ENCODE measurements at places on chromosomes 12 and 14. TPM values are rescaled to one million over a fixed set of nuclear protein-coding genes. Genes with fewer than 3 reads are reported as not detected.

GRCh38 chr14:70514168-70515069 is 20.4 kb downstream of the ADAM20 start:
- no peak for DNase-seq

DNA sequence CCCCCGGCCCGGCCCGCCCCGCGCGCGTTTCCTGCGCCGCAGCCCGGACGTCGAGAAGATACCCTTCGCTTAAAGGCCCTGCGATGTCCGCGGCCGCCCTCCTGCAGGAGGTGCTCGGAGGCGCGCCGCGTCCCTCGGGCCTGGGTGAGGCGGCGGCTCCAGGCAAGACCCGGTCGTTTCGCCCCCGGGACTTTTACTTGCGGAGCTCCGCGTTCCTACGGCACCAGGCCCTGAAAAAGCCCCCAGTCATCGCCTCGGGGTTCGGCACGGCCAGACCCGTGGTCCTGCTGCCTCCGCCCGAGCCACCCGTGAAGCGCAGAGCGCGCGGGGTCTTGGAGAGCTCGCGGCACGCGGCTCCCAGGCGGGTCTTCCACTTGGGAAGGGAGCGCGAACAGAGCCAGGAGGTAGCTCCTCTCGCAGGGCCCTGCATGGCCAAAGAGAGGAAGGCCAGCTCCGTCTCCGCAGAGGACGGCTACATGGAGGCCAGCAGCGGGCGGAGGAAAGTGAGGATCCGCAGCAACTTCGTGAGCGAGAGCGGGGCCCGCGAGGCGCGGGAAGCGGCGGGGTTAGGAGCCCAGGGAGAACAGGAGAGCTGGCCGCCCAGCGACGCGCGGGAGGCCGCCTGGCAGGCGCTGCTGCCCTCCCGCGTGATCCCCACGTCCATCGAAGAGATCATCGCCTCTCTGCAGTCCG is 26.9 kb downstream of the TTC6 start:
- DNase-seq, result peak; percentile 55

DNA sequence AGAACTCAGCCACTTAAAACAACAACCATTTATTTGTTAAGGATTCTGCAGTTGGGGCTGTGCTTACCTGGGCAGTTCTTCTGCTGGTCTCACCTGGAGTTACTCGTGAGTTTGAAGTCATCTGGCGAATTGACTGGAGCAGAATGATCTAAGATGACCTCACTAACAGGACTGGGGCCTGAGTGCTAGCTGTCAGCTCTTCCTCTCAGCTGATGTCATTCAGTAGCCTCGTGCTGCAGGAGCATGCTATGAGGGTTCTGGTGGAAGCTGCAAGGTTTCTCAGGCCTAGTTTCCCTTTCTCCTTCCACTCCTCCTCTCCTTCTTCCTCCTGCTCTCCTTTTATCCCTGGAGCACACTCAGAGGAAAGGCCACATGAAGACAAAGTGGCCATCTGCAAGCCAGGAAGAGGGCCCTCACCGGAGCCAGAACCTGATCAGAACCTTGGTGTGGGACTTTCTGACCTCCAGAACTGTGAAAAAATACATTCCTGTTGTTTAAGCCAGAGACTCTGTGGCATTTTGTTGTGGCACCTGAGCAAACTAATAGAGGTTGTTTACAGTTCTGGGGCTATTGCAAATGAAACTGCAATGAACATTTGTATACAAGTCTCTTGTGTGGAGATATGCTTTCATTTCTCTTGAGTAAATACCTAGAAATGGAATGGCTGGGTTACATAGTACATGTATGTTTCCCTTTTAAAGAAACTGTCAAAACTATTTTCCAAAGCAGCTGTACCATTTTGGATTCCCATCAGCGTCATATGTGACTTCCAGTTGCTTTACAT is 21.9 kb upstream of the MAP3K9 start:
- no peak for DNase-seq

GRCh38 chr12:31603546-31604009 is 12.6 kb upstream of the DENND5B start:
- no peak for DNase-seq

The FAIM2 gene
- 3.5 TPM for total RNA-seq

The GSKIP gene
- 24.8 TPM for total RNA-seq

The APPL2 gene
- 35.6 TPM for total RNA-seq

The EFS gene
- 90.4 TPM for total RNA-seq

All from glutamatergic neuron (in vitro differentiated cells).